Effector memory CD8-positive, alpha-beta T cell (primary cell): ENCODE measurements at places on chromosomes 1 and 21.

GRCh38 chr1:196183941-196184340 is 424.3 kb downstream of the KCNT2 start:
- no peak for DNase-seq

DNA sequence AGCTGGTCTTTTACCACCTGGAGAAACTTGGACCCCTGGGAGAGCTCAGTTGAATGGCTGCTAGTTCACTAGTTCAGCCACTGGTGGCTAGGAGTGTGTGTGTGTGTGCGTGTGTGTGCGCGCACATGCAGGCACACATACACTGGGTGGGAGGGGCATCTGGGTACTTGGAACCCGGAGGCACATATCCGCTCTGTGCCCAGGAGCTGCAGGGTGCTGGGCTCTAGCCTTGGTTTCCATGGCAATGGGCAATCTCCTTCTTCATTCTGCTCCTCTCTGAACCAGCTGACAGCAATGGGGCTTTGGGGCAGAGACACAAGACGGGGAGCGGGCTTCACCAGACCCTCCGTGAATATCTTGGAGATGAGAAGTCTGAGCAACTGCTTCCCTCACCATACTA is 87.1 kb upstream of the DISP3 start:
- DNase-seq, result no peak

GRCh38 chr1:181409981-181410380 is 73.3 kb upstream of the CACNA1E start:
- DNase-seq, result no peak

GRCh38 chr1:225700164-225700821 is 47.4 kb upstream of the ENAH start:
- DNase-seq, result no peak

DNA sequence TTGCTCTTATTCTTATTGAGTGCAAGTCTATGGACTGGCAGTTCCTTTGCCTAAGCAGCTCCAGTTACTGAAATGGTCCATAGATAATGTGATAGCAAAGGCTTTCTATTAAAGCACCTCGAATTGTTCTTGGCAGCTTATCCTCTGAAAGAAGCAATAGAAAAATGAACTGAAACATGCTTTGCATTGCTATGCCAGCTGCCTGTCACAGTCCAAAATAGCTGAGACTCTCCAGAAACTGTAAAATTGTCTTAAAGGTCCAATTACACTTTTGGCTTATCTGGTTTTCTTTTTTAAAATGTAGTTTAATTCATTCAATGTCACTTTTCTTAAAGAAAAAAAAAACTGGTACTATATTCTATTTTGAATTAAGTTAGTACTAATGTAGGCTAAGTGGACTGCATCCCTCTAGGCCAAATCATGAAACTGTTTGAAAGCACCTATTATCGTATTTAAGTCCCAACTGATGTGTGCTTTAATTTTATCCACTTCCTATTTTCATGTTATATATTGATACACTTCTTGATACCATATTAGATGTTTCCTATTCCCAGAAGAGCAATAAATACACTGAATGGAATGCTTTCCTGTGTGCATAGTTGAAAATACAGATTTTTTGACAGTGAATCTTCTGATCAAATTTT is 208.0 kb upstream of the DEPDC1 start:
- no peak for DNase-seq

- no peak for DNase-seq
Observed at GRCh38 chr1:93219443-93219842, 38.9 kb downstream of the CCDC18 start.

- DNase-seq, result no peak
Observed at GRCh38 chr1:8797216-8797615, 20.2 kb downstream of the RERE start.

GRCh38 chr1:2494323-2494693 is 18.2 kb downstream of the PLCH2 start:
- DNase-seq, result no peak

DNA sequence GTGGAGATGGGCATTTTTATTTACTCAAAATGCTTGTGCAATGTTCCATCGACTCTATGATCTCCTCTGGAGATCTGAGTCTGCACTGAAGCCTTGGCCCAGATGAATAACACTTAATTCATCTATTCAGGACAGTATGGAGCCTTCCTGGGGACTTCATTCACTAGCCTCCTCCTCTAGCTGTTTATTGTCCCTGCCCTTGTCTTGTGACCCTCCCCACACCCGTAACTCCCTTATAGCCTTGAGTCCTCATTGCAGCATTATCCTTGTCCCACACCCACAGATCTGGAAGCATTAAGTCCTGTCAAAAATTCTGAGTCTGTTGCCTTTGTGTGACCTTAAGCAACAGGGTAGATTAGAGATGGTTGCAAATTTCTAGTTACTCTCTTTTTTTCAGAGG is 138.3 kb upstream of the LMO4 start:
- no peak for DNase-seq

- DNase-seq, result no peak
Observed at GRCh38 chr1:163414778-163415177, 93.0 kb downstream of the NUF2 start.
